Type B pancreatic cell (in vitro differentiated cells): ENCODE measurements at places on chromosomes 7 and 10. TPM values are rescaled to one million over a fixed set of nuclear protein-coding genes. Genes with fewer than 3 reads are reported as not detected.

- H3K4me3 ChIP-seq, result no peak overlapping the region
- peaks cover 8% of the 10 kb centered on the region for H3K4me1 ChIP-seq
- no peaks in the 10 kb centered on the region for H3K27me3 ChIP-seq
- no peak for DNase-seq
Measured at GRCh38 chr7:111855161-111855841, 293.0 kb upstream of the IMMP2L start.

DNA sequence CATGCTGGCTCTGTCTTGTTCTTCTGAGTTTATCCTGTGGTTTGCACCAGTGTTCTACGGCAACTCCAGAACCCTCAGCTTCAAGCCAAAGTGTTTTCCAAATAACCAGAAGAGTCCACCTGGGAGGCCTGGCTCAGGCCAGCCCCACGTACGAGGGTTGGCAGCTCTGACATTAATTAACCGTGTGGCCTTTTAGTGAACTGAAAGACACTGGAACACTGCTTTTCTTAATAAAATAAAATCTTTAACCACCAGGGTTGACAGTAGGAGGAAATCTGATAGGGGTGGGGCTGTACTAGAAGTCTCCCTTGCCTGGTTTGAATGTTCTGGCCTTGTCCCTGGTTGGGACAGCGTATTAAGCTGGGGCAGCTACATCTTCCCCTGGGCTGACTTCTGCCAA, 64.9 kb downstream of the SYPL1 start:
- peaks cover 8% of the 10 kb centered on the region for H3K4me1 ChIP-seq
- no peak overlapping the region for H3K4me3 ChIP-seq
- H3K27me3 ChIP-seq, result peaks cover 26% of the 10 kb centered on the region

DNA sequence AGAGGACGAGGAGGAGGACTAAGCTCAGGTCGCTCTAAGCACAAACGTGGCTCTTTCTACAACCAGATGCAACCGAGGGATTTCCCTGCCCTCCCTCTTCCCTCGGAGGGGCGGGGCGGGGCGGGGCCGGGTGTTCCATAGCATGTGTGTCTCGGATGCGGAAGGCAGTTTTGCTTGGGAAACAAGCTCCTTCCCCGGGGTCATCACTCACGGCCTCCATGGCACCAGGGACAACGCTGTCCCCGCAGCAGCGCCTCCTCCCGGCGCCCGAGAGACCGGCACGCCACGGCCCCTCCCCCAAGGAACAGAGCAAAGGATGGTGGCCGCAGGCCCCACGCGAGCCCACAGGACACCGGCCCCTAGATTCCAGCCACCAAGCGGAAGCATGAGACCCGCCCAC, 110.5 kb downstream of the PAXIP1 start:
- no peaks in the 10 kb centered on the region for H3K36me3 ChIP-seq
- H3K27ac ChIP-seq, result no peak overlapping the region
- no peak for DNase-seq
- H3K27me3 ChIP-seq, result no peaks in the 10 kb centered on the region

DNA sequence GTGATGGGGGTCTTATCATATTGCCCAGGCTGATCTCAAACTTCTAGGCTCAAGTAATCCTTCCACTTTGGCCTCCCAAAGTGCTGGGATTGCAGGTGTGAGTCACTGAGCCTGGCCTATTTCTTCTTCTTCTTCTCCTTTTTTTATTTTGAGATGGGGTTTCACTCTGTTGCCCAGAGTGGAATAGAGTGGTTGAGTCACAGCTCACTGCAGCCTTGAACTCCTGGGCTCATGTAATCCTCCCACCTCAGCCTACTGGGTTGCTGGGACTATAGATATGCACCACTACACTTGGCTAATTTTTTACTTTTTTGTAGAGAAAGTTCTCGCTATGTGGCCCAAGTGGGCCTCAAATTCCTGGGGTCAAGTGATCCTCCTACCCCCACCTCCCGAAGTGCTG, 124.3 kb downstream of the SKIDA1 start:
- peaks cover 16% of the 10 kb centered on the region for H3K4me1 ChIP-seq
- DNase-seq, result no peak
- no peaks in the 10 kb centered on the region for H3K27me3 ChIP-seq
- H3K36me3 ChIP-seq, result peaks cover 3% of the 10 kb centered on the region

- H3K27ac ChIP-seq, result peak overlapping the region; percentile 59
- DNase-seq, result peak; percentile 70
- H3K27me3 ChIP-seq, result peaks cover 90% of the 10 kb centered on the region
- peaks cover 13% of the 10 kb centered on the region for H3K4me1 ChIP-seq
Measured at GRCh38 chr7:27156916-27157701, 634 bp upstream of the HOXA7 start.

- peaks cover 17% of the 10 kb centered on the region for H3K36me3 ChIP-seq
- H3K4me3 ChIP-seq, result peak overlapping the region; percentile 48
- no peak for DNase-seq
Measured at GRCh38 chr7:128022631-128023532, 8.4 kb downstream of the LRRC4 start.

GRCh38 chr7:114229246-114229645, 185.4 kb upstream of the FOXP2 start:
- H3K4me3 ChIP-seq, result no peak overlapping the region
- no peaks in the 10 kb centered on the region for H3K27me3 ChIP-seq
- H3K36me3 ChIP-seq, result no peaks in the 10 kb centered on the region
- no peak overlapping the region for H3K27ac ChIP-seq
- no peak for DNase-seq

GRCh38 chr10:89210794-89211425, 3.8 kb upstream of the CH25H start:
- DNase-seq, result no peak
- H3K36me3 ChIP-seq, result no peaks in the 10 kb centered on the region
- H3K27me3 ChIP-seq, result peaks cover 43% of the 10 kb centered on the region
- H3K4me3 ChIP-seq, result no peak overlapping the region

GRCh38 chr10:102422545-102423129, 2.0 kb downstream of the FBXL15 start:
- H3K4me1 ChIP-seq, result peaks cover 9% of the 10 kb centered on the region
- peak; percentile 78 for DNase-seq
- peak overlapping the region; percentile 65 for H3K27ac ChIP-seq
- H3K36me3 ChIP-seq, result no peaks in the 10 kb centered on the region
- H3K27me3 ChIP-seq, result peaks cover 23% of the 10 kb centered on the region

DNA sequence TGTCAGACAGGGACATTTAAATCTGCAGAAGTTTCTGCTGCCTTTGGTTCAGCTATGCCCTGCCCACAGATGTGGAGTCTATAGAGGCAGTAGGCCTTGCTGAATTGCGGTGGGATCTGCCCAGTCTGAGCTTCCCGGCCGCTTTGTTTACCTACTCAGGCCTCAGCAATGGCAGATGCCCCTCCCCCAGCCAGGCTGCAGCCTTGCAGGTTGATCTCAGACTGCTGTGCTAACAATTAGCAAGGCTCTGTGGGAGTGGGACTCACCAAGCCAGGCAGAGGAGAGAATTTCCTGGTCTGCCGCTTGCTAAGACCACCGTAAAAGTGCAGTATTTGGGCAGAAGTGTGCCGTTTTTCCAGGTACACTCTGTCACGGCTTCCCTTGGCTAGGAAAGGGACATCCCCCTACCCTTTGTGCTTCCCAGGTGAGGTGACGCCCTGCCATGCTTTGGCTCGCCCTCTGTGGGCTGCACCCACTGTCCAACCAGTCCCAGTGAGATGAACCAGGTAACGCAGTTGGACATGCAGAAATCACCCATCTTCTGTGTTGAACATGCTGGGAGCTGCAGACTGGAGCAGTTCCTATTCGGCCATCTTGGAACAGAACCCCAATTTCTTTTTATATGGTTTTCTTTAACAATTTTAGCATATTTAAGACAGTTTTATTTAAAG, 28.4 kb upstream of the VWDE start:
- DNase-seq, result no peak
- peaks cover 5% of the 10 kb centered on the region for H3K4me1 ChIP-seq
- H3K4me3 ChIP-seq, result no peak overlapping the region
- peaks cover 39% of the 10 kb centered on the region for H3K27me3 ChIP-seq
- H3K36me3 ChIP-seq, result peaks cover 3% of the 10 kb centered on the region
- H3K27ac ChIP-seq, result no peak overlapping the region

DNA sequence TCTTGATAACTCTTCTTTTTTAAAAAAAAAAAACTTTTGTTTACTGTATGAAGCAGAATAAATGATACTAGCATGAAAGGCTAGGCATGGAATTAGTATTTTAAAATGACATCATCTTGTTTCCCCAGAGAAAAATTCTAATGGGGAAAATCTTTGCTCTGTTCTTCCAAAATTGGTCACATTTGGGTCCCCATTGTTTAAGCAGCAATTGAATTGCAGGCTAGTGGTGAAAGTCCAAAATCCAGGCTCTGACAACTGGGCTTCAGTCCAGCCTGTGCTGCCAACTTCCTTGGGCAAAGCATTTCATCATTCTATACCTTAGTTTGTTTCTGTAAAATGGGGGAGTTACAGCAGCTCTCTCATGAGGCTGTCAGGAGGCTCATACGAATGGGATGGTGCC, 726.4 kb downstream of the KCNMA1 start:
- H3K36me3 ChIP-seq, result peaks cover 5% of the 10 kb centered on the region
- no peak for DNase-seq

GRCh38 chr7:100128637-100128963, 1.8 kb downstream of the MBLAC1 start:
- H3K27me3 ChIP-seq, result no peaks in the 10 kb centered on the region
- no peaks in the 10 kb centered on the region for H3K36me3 ChIP-seq
- peak overlapping the region; percentile 80 for H3K27ac ChIP-seq
- DNase-seq, result no peak
- peak overlapping the region; percentile 84 for H3K4me3 ChIP-seq

DNA sequence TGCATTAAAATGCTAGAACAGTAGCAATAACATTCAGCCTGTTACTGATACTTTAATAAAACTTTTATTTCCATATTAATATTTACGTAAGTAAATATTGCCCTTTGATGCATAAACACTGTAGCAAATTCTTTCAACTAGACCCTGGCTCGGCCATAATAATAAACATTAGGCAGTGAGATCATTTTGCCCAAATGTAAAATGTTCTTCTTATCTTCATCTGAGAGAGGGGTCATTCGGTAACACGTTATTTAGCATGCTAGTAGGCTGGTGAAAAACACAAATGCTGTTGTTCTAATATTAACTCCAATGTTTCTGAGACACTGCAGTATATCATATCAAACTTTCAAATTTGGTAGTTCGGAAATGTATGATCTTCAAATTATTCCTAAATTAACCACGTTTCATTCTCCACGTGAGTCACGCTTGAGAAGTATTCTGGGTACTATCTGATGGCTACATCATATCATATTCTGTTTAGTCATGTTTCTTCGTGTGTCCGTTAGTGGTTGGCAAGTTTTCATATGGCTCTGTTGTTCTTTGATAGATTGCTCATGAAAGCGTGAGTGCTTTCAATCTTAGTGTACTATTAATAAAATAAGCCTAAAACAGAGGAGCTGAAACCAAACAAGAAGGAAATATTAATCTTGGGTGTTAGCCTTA, 145.8 kb downstream of the NSUN6 start:
- no peak overlapping the region for H3K4me3 ChIP-seq
- no peaks in the 10 kb centered on the region for H3K36me3 ChIP-seq
- no peak for DNase-seq
- no peak overlapping the region for H3K27ac ChIP-seq
- no peaks in the 10 kb centered on the region for H3K27me3 ChIP-seq

MYOZ1 gene
- total RNA-seq, result 0.36 and 0.82 TPM in 2 replicates

CACNB2 gene
- 4.9 and 7.6 TPM in 2 replicates for total RNA-seq

CALML5 gene
- not detected in 2 replicates for total RNA-seq

ZNF727 gene
- total RNA-seq, result not detected in 2 replicates

HACD1 gene
- 7.9 and 16.4 TPM in 2 replicates for total RNA-seq

SAMD9L gene
- 1.8 and 2.7 TPM in 2 replicates for total RNA-seq

ABCF2 gene
- total RNA-seq, result 35.9 and 46.5 TPM in 2 replicates
